ENCODE measurements at places on chromosomes 16 and 17.

DNA sequence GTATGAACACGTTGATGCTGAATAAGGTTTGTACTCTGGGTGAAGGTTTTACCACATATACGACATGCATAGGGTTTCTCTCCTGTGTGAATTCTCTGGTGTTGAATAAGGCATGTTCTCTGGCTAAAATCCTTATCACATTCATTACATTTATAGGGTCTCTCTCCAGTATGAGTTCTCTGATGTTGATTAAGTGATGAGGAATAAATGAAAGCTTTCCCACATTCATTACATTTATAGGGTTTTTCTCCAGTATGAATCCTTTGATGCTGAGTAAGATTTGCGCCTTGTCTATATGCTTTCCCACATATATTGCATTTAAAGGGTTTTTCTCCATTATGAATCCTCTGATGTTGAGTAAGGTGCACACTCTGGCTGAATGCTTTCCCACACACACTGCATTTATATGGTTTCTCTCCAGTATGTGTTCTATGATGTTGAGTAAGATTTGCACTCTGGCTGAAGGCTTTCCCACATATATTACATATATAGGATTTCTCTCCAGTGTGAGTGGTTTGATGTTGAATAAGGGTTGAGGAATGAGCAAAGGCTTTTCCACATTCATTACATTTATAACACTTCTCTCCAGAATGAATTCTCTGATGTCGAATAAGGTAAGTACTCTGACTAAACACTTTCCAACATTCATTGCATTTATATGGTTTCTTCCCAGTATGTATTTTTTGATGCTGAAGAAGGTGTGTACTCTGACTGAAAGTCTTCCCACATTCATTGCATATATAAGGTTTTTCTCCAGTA, 16.9 kb downstream of the ZNF287 start:
- DNase-seq = no peak

DNA sequence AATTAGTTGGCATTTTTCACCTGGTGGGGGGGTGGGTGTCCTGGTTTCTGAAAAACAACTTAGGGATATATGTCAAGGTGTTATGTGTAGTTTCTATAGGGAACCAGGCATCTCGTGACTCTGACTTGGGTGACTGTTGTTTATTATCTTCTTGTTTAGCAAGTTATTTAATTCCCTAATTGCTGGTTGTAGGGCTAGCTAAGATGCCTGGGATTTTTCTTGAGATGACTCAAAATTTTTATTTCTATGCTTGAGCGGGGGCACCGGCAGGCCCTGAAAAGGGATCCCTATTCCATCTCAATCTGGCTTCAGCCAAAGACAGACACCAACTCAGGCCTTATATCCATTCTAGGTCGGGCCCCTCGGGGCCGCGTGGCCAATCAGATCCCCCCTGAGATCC, 3.2 kb downstream of the DPH1 start:
- DNase-seq = no peak

DNA sequence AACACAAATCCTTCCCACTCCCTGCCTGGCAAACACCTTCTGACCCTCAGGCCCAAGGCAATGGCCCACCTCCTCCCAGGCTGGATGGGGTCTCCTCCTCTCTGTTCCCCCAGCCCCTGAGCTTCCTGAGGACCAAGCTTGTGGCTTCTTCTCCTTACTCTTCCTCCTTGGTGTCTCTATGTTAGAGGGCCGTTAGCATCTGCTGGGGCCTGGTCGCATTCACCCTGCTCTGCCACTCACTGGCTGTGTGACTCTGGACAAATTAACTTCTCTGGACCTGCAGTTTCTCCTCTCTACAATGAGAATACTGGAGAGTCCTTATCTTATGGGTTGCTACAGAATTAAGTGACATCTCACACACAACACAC, 725 bp upstream of the MT2A start:
- DNase-seq = no peak

GRCh38 chr17:67139784-67140665, 95.7 kb downstream of the CACNG1 start:
- DNase-seq = no peak

- DNase-seq = no peak
Observed at GRCh38 chr17:48406936-48407567, 23.0 kb downstream of the SKAP1 start.

GRCh38 chr17:44387804-44388203, 1.6 kb downstream of the ITGA2B start:
- no peak for DNase-seq

- no peak for DNase-seq
Observed at GRCh38 chr17:27669850-27670249, 38.9 kb downstream of the LGALS9 start.

GRCh38 chr17:80236911-80237310, 16.7 kb downstream of the SLC26A11 start:
- DNase-seq = no peak

DNA sequence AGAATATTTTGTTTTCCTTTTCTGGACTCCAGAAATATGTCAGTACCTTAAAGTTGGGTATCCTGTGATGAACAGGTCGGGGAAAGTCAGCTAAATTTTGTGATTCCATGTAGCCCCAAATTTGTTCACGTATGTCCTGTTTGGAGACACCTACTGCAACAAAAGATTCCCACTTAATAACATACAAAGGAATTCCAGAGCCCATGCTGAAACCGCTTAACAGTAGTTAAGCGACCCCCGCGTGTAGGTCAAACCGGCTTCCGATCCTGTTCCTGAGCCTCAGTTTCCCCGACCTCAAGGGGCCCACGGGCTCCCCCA, 477 bp downstream of the MTHFSD start:
- DNase-seq = no peak

- no peak for DNase-seq
Observed at GRCh38 chr17:55274355-55275255, 9.8 kb downstream of the HLF start.
